Esophagus muscularis mucosa (tissue), 4 donors: ENCODE measurements at places on chromosomes 12 and 14.

DNA sequence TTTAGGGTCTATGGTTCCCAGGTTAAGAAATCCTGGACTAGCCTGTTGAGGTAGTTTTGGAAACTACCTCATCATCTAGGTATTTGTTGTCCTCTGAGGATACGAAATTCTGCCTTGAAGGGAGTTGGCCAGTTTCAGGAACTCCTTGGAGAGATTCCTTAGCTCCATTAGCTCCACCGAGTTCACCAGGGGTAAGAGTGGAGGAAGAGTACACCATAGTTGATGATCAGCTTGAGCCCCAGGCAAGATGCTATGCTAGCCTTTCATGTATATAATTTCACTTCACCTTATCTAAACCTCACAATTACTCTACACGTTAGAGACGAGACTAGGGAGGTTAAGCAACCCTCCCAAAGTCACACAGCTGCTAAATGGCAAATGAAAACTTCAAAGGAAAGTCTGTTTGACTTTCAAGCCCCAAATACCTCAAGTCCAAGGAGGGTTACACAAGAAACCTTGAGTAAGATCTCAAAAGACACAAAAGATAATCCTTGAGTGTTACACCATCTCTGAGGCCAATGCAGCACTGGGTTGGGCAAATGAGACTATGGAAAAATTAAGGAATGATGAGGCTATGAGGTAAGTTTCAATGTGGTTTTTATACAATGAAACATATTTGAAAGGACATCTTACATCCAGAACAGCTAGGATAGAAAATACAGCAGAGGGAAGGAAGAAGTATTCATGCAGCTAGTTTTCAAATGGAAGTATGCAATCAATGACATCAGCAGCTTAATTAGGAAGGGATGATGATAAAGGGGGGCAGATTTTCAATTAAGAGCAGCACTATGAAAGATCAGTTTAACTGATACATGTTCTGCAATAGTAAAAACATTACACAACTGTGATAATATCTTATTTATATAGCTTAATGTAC lies 97.2 kb upstream of the KRAS start:
- no peak for DNase-seq

DNA sequence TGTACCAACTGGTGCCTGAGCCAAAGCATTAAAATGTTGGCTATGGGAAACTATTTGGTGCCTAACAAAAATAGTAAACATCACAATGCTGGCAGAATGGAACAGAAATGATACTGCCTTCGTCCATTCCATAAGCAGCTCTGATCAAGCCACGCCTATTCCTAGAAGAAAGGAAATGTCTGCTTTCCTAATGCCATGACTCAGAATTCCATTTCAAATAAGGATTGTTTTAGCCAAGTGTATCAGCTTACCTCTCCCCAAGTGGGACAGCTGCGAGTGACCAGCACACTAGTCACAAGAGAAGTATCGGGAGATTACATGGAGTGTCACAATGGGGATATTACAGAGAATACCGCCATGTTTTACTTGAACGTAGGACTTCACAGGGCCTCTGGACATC lies 38.7 kb downstream of the GLT8D2 start:
- DNase-seq: no peak

DNA sequence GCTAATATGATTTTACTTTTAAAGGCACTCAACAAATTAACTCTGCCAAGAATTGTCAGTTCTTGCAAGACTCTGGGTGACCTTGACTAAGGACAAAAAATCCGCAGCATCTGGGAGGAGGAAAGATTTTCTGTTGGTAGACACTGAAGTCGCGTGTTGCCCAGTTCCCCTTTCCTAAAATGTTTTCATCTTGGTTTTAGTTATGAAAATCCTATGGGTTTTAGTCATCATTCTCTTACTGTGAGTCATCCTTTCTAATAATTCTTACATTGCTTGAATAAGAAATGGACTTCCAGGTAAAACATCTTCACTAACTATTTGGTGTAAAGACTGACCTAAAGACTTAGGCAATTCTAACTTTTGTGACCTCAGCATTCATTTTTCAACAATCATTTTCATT lies 9.1 kb downstream of the GSG1 start:
- DNase-seq: peak; percentile 55

DNA sequence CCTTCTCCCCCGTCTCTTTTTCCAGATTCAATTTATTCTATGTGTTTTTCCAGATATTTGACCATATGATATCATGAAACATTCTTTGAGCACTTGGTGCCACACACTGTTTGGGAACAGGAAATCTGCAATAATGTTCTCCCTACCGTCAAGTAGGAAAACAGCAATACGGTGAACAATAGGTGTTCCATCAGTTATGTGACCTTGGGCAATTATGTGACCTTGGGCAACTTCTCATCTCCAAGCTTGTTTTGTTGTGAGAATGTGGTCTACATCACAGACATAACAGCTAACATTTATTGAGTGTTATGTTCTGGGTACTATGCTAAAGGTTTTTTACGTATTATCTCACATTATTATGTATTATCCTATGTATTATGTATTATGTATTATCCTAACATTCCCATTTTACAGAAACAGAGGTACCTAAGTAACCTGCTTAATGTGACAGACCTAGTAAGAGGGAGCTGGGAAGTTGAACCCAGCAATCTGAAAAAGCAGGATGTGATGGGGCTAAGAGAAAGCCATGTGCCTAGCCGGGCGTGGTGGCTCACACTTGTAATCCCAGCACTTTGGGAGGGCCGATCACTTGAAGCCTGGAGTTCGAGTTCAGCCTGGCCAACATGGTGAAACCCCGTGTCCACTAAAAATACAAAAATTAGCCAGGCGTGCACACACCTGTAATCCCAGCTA lies 1.2 kb upstream of the NEK9 start:
- DNase-seq: no peak

- DNase-seq: no peak
Observed at GRCh38 chr12:47144769-47145168, 65.0 kb upstream of the AMIGO2 start.

GRCh38 chr14:24312736-24313507 lies 1.6 kb downstream of the LTB4R start:
- DNase-seq: no peak

DNA sequence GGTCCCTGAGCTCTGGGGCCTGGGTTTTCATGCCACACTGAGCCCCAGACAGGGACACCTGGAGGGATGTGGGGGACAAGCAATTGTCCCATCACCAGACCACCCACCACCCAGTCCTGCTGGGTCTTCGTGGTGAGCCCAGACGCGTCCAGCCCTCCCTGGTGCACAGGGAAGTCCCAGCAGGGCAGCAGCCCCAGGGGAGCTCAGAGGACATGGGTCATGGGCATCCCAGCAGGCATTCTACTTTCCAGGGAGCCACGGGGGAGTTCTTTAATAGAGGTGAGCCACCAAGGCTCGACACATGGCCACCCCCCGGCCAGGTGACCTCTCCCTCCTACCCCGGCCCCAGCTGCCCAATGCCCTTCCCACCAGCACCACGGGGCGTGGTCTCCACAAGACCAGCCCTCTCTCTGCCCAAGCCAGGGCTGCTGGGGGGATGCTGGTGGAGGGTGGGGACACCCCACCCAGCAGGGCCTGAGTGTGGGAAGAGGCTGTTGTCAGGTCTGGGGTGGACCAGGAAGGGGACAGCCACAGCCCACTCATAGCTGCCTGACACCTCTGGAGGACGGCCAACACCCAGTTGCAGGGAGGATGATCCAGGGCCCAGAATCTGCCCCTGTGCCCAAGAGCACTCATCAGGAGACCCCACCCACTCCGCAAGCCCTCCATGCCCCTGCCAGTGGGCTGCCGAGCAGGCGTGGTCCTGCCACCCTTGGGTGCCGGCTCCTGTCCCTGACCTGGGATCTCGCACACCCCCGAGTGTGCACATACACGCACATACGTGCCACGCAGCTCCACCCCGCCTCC lies 14.1 kb downstream of the AKT1 start:
- DNase-seq: no peak

DNA sequence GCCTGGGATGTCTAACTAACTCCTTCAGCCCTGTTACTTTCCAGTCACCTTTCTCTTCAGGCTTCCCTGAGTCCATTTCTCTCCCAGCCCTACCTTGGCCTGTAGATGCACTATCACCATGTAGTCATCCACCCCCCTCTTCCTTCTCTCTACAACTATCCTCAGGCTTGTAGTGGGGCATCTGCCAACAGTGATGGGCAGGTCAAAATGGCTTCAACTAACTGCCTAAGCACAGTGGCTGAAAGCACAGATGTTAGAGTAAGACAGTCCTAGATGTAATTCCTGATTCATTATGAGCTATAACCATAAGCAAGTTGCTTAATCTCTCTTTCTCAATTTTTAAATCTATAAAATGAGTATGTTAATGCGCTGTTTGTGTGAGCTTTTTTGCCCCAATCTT lies 133.6 kb upstream of the NAV3 start:
- no peak for DNase-seq

DNA sequence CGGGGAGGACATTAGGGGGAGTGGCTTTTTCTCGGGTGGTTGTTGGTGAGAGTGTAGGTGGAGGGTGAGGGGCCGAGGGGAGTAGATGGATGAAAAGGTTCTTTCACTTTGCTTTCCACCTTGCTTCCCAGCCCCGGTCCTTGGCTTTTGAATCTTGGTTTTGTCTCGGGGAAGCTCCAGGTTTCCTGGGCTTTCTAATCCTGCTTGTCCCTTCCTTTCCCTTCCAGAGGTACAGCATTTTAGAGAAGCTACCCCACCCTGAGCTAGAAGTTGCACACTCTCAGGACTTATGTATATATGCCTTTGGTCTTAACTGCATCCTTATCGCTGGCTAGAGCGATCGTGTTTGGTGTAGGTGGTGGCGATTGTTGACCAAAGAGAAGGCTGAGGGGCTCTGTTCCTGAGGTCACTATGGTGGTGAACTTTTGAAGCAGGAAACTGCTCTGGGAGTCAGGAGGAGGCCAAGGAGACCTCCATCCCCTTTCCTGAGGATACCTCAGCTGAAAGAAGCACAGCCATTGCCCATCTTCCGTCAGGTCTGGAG lies 862 bp downstream of the PIP4K2C start:
- no peak for DNase-seq

GRCh38 chr12:63876980-63877379 lies 32.5 kb downstream of the SRGAP1 start:
- no peak for DNase-seq

GRCh38 chr12:127064207-127064606 lies 1202.8 kb upstream of the TMEM132C start:
- no peak for DNase-seq

DNA sequence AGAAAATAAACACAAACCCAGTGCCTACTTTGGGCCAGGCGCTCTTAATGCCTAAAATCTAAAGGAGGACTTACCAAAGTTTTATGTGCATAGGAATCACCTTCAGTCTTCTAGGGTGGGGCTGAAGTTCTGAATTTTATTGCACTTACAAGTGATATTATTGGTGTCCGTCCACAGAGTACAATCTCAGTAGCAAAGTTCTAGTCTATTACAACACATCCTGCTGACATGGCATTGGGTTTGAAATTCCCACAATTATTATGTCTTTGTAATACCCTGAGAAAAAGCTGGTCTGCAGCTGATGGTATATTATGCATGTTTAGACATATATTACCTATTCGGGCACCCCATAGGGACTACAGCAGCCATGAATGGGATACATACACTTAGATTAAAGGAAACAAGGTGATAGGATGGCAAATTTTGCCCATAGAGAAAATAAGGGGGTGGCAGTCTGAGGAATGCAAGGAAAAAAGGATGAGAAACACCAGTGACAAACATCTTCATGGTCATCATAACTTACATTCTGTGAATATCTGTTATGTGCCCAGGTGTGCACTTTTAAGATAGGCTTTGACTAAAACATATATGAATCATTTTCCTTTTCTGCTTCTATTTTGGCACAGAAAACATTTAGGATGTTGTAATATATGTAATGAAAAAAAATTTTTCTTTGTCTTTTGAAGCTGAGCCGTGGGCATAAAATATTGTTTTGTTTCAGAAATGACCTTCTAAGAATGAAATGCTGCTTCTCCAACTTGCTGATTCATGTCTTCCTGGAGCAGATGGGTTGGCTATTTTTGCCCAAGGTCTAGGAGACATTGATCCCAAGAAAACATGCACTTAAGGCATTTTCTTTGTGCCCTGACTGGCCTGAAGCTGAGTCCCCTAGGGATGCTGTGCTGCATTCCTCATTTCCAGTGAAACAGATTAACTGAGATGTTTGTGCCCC lies 27.2 kb upstream of the ALG10 start:
- DNase-seq: no peak

- no peak for DNase-seq
Observed at GRCh38 chr12:128652136-128652751, 171.5 kb downstream of the SLC15A4 start.

DNA sequence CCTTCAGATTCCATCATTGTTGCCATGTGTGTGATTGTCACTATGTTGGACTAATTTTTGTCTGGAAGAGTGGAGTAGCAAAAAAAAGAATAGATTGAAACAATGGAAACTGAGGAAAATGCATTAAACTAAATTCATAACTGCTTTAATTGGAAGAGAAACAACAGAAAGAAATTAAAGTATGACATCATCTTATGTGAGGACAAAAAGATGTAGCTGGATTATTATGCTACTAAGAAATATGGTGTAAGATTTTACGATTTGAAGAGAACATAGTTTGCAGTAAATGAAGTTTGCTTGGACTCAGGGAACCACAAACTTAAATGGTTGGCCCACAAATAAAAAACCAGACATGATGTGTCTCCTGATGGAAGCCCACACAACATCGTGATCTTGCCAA lies 76.8 kb downstream of the PRKCH start:
- no peak for DNase-seq

DNA sequence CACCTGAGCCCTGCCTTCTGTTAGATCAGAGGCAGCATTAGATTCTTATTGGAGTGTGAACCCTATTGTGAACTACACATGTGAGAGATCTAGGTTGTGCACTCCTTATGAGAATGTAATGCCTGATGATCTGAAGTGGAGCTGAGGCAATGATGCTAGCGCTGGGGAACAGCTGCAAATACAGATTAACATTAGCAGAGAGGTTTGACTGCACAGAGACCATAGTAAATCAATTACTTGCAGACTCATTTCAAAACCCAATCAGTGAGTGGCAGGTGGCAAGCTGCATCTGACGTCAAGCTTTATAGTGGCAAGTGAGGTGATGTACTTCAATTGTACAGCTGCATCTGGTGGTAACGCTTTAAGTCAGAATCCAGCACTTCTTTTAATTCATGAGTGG lies 141.6 kb downstream of the GPHN start:
- DNase-seq: no peak

DNA sequence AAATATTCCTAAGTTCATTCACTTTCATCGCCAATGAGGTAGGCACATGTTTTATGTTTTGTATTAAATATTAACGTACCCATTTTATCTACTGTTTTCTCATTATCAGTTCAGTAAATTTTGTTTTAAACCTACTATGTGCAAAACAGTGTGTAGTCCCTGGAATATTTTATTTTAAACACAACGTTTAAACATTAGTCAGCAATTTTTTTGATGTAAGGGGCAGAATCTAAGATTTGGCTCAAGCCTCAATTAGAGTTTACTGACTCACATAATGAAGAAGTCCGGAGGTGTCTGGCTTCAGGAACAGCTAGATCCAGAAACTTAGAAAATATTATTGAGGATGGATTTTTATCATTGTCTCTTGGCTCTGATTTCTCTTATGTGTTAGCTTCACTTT lies 267.5 kb downstream of the C12orf75 start:
- DNase-seq: no peak
